ENCODE measurements at places on chromosomes 13 and 19.

GRCh38 chr13:34634448-34634847, 307.6 kb upstream of the NBEA start:
- DNase-seq = no peak

- DNase-seq = no peak
Measured at GRCh38 chr13:28094306-28094705, 6.1 kb downstream of the FLT3 start.

DNA sequence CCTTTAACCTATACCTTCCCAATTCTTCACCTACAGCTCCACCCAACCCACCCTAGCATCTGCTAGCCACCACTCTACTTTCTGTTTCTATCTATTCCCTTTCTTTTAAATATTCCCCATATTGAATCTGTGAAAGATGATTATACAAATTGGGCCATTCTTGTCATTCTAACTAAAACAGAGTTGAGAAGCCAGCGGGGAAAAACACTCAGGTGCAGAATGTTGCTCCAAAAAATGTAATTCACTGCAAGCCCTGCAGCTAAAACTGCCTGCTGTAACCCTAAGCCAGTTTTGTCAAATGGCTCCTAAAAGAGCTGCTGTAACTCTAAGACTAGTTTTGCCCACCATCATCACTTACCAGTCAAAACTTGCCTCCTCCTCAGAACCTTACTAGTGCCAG, 1468.6 kb upstream of the MIR17HG start:
- no peak for DNase-seq

DNA sequence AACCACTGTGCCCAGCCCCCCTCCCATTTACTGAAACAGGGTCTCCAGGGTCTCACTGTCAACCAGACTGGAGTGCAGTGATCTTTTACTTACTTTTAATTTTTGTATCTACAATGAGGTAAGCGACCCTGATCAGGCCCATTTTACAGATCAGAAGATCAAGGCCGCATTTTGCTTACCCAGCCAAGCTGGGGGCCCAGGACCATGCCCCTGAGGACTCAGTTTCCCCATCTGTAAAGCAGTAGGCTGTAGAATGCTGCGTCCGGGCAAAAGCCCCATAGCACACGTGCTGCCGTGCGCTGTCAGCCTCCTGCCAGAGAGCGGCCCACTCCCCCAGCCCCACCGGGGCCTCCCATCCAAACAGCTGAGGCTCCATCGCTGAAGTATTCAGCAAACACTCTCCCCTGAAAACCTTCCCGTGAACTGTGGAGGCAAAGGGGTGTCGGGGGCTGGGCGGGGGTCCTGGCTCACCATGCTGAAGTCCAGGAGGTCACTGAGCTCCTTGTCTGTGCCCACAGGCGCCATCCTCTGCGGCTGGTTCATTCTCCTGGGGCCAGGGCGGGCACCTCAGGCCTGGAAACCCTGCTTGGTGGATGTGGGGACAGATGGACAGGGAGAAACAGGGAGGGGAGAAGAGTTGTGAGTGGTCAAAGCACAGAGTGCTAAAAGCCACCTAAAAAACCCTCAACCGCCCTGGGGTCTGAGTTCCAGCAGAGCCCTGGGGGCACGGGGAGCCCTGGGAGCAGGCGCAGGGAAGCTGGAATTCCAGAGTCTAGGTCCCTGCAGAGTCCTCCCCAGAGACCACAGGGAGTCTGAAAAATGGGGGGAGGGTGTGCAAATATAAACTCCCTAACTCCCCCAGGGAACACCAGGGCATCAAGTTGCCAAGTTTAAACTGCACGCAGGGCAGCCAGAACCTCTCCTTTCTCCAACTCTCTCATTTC, 2.4 kb downstream of the TCF3 start:
- DNase-seq = no peak

DNA sequence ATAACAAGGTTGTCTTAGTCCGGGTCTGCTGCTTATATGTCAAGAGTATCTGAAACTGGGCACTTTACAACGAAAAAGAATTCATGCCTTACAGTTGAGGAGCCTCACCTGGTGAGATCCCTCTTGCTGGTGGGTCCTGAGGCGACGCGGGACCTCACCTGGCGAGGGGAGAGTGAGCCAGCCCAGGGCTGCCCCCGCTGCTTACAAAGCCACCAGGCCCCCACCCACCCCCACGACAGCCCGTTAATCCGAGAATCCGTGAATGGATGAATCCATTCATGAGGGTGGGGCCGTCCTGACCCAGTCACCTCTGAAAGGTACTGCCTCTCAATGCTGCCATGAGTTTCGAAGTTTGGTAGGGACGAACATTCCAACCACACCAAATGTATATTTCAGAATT, 54.0 kb upstream of the F7 start:
- DNase-seq = no peak

DNA sequence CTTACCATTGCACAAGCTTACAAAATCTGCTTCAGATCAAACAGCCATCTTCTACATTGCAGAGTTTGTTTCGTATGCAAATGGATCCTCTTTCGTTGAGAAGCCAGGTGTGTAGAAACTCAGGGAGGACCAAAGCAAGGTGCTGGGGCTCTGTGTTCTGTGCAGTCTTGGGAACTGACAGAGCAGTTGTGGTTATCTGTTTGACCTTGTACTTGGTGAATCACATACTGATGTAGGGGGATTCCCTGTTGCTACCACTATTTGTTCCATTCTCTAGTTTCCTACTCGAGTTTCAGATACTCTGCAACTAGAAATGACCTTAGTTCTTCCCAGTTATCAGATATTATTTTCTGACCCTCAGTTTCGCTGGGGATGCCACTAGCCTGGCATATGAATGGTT, 95.2 kb upstream of the CLDN10 start:
- no peak for DNase-seq

- DNase-seq = no peak
Measured at GRCh38 chr13:36925603-36926002, 5.6 kb upstream of the SMAD9 start.

GRCh38 chr19:35629332-35629633, 447 bp downstream of the RBM42 start:
- DNase-seq = no peak

DNA sequence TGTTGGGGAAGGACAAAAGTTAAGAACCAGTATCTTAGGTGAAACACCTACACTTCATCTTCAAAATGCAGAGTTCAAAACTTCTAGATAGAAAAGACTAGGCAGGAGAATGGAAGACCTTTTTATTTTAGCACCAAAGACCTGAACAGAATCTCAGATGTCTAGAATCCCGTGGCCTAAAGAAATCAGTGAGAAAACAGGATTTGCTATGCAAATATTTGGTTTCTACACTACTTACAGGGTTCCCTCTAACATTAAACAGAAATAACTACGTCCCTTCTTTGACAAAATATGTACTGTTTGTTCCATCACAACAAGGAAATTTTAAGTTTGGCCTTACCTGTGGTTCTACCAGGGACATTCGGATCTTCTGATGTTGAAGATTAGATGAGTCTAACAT, 21.5 kb downstream of the DIS3 start:
- DNase-seq = no peak

DNA sequence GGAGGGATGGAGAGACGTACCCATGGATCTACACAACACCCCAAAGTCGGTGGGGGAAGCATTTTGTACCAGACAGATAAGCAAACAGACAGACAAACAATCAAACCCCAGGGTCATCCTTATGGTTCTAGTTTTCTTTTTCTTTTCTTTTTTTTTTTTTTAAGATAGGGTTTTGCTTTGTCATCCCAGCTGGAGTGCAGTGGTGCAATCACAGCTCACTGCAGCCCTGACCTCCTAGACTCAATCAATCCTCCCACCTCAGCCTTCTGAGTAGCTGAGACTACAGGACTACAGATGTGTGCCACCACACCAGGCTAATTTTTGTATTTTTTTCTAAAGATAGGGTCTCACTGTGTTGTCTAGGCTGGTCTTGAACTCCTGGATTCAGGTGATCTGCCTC, 17.9 kb upstream of the FBL start:
- no peak for DNase-seq

- no peak for DNase-seq
Measured at GRCh38 chr13:99322297-99323103, 15.3 kb upstream of the GPR183 start.

GRCh38 chr13:113935001-113935844, 38.7 kb downstream of the C13orf46 start:
- DNase-seq = peak; percentile 25

GRCh38 chr13:51027644-51028043, 83.4 kb downstream of the C13orf42 start:
- DNase-seq = no peak
